ENCODE measurements at places on chromosomes 7 and 10.

- no peak for DNase-seq
Observed at GRCh38 chr7:104137971-104138370, 69.8 kb downstream of the ORC5 start.

GRCh38 chr7:106037489-106038176 lies 74.5 kb downstream of the SYPL1 start:
- no peak for DNase-seq

GRCh38 chr10:10819206-10819856 lies 198.3 kb upstream of the CELF2 start:
- DNase-seq: no peak

- DNase-seq: no peak
Observed at GRCh38 chr10:1449572-1450205, 287.6 kb downstream of the ADARB2 start.

GRCh38 chr7:1924258-1924817 lies 254.3 kb downstream of the ELFN1 start:
- no peak for DNase-seq

- no peak for DNase-seq
Observed at GRCh38 chr7:99373091-99374066, 1.2 kb upstream of the ARPC1B start.

GRCh38 chr7:149680331-149681025 lies 92.9 kb downstream of the ZNF467 start:
- DNase-seq: no peak

GRCh38 chr7:6579446-6579845 lies 2.2 kb downstream of the ZDHHC4 start:
- DNase-seq: no peak

GRCh38 chr10:31999070-31999660 lies 57.1 kb downstream of the KIF5B start:
- no peak for DNase-seq

DNA sequence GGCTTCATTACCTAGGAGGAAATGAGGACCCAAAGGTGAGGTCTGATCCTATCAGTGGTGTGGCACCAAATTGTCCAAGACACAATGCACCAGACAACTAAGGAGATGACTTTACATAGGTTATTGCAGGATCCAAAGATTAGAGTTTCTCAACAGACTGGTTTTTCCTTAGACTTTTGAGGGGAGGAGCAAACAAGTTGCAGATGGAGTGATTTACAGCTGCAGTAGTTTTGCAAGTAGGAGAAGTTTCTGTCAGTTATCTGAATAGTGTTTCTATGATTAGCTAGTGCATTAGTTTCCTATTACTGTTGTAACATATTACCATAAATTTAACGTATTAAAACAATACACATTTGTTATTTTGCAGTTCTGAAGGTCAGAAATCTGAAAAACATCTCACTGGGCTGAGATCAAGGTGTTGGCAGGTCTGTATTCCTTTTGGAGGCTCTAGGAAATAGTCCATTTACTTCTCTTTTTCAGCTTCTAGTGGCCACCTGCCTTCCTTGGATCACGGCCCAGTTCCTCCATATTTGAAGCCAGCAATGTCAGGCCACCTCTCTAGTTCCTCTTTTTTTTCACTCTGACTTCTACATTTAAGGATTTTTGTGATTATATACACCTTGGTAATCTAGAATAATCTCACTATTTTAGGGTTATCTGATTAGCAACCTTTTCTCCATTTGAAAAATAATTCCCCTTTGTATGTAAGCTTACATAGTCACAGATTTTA lies 994.9 kb downstream of the REEP3 start:
- no peak for DNase-seq

DNA sequence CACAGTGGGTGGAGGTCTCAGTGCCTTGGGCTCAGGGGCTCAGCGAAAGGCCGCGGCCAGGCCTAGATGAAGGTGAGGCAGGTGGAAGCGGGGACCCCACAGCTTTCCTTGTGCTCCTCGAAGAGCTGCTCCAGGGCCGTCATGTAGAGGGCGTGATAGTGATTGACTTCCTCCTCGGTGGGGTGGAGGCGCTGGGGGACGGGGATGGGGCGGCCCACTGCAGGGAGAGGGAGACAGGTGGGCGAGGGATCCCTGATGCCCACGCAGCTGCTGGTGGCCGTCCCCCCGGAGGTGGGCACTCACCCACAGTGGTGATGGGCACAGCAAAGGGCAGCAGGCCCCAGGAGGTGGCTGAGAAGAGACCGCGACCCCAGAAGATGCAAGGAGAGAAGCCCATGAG lies 5.0 kb downstream of the MOGAT3 start:
- DNase-seq: no peak

DNA sequence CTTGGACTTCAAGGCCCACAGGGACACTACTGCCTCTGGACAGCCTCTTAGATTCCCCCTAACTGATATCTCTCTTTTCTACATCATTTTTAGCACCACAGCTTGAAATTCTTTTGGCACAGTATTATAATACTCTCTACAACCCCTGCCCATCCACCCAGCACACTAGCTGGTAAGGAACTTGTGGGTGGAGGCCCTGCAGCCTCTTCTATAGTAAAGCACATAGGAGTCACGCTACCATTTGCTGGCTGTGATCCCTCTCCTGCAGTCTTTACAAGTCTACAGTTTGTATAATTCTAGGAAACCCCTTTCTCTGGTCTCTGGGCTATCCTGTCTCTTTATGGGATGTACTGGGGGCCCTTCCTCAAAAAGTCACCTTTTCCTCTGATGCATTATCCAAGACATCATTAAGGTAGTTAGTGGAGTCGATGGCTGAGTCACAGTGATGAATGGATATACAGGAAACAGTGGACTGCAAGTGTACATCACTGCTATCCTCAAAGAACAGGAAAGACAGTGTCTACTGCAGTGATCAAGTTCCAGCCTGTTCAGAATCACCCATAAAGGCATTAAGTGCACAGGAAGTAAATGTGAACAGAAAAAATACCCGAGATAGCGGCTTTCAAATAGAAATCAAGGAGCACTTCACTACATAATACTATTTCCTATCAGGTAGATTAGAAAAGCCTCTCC lies 54.4 kb downstream of the STK17A start:
- DNase-seq: peak; percentile 40

GRCh38 chr7:28168393-28169158 lies 12.0 kb downstream of the JAZF1 start:
- DNase-seq: no peak

GRCh38 chr10:110820321-110820814 lies 51.4 kb upstream of the PDCD4 start:
- no peak for DNase-seq

DNA sequence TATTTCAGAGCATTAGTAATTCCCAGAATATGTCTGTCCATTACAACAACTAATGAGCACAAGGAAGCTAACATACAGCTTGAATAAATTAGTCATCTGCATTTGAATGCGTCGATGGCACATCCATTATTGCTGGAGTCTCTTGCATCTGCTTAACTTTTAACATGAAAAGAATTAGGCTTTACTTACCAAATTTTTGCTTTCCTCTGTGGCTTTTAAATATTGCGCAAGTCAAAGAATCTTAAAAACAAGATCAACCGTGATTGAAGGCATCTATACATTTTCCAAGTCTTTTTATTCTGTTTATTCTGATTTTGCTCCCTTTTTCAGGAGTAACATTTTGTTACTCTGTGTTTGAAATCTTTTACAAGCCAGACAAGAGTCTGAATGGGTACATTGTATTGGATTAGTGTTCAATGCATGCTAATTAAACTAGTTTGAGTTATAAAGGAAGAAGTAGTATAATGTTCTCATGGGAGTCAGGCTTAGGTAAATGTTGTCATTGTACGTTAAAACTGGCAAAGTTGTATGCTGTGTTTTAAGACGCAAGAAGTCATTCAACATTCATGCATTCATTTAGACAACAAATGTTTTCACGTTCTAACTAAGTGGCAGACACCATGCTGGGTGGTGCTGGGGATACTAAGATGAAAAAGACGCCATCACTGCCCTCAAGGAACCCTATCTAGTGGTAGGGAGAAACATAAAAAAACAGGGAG lies 4.0 kb upstream of the CACNB2 start:
- DNase-seq: no peak

GRCh38 chr7:65230231-65230630 lies 143.4 kb upstream of the ZNF92 start:
- DNase-seq: no peak

- DNase-seq: no peak
Observed at GRCh38 chr7:39317107-39317506, 249.1 kb upstream of the YAE1 start.

DNA sequence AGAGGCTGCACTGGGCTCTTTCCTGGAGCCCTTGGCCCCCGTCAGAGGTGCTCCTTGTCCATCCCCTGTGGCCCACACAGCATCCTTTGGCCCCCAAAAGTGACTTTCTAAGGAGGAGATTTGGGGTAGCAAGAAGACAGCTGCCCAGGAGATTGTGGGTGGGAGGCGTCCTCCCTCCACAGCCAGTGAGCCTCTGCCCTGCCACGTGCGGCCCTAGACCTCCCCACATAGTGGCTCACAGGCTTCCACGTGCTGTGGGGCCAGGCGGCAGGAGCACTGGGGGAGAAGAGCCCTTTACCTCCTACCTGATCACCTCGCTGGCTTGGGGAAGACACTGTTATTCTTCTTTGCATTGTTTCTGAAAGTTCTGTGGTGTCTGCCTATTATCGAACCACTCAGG lies 178.8 kb downstream of the TCERG1L start:
- no peak for DNase-seq

- no peak for DNase-seq
Observed at GRCh38 chr7:1926908-1927306, 256.8 kb downstream of the ELFN1 start.

DNA sequence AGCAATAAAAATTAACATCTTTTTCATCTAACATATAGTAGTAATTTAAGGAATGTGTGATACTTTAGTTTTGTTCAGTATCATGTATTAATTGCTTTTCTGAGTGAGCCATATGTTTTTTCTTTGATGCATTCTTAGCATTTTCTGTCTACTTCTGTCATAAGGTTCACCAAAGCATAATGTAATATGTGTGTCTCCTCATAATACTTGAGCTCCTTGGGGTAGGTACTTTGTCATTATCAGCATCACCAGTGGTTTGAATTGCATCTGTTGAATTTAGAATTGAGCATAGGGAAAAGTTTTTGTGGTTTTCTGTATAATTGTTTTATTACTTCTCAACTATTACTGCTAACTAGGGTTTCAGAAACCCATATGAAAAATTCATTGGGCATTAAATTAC lies 26.5 kb downstream of the VPS50 start:
- no peak for DNase-seq

DNA sequence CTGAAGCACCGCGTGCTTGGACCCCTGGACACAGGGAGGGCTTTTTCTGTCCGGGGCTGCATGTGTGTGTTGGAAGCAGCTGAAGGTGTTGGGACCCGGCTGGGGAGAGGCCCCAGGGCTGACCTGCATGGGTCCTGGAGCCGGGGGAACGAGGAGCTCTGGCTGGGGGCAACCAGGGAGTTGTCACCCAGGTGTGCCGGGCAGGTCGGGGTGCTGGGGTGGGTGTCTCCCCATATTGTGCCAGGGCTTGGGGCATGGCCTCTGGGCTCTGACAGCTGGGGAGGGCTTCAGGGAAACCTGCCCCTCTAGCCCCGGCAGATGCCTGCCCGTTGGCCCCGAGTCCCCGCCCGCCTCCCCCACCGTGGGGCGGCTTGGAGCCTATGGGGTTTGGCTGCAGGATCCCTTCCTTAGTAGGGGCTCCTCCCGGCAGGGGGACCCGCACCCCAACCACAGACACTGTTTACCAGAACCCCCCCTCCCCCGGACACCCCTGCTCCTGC lies 42.3 kb downstream of the UNCX start:
- DNase-seq: no peak

DNA sequence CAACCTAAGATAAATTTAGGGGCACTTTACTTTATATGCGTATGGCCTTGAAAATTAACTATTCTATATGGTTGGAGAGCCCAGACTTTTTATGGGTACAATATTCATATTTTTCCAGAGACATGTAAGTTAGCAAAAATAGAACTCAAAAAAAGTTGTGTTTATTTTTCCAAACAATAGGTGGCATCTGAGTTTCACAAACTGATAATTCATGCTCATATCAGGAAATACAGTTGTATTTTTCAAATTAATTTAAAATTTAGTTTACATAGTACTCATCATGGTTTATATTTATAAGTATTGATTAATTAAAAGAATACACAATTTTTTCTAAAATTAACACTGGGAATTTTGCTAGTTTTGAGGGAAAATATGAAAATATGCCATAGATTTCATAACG lies 34.6 kb downstream of the ANKRD7 start:
- no peak for DNase-seq

- DNase-seq: no peak
Observed at GRCh38 chr10:93678386-93678785, 24.0 kb downstream of the FRA10AC1 start.

DNA sequence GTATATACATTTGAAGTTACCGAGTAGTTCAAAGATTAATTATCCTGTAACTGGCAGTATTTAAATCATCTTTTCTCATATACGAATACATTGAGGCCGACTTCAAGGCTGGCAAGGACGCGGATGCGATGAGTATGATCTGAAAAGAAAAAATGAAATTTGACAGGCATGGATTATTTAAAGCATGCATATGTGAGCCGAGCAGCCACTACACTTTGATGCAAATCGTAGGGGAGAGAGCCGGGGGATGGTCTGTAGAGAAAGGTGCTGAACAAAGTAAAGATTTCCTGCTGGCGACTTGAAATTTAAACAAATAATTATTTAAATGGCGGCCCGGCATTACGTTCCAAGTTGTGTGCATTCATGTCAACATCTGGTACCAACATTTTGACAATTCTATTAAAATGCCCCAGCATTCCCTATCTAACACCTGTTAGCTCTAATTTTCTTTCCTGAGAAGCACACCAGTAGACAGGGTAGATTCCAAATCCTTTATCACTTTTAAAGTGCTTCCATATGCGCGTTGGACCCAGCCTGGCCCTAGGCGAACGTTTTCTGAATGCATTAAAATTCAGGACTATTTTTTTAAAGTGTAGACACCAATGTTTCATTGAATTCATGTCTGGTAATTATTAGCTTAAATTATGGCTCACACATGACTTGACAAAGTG lies 188.7 kb downstream of the EMX2 start:
- DNase-seq: no peak

DNA sequence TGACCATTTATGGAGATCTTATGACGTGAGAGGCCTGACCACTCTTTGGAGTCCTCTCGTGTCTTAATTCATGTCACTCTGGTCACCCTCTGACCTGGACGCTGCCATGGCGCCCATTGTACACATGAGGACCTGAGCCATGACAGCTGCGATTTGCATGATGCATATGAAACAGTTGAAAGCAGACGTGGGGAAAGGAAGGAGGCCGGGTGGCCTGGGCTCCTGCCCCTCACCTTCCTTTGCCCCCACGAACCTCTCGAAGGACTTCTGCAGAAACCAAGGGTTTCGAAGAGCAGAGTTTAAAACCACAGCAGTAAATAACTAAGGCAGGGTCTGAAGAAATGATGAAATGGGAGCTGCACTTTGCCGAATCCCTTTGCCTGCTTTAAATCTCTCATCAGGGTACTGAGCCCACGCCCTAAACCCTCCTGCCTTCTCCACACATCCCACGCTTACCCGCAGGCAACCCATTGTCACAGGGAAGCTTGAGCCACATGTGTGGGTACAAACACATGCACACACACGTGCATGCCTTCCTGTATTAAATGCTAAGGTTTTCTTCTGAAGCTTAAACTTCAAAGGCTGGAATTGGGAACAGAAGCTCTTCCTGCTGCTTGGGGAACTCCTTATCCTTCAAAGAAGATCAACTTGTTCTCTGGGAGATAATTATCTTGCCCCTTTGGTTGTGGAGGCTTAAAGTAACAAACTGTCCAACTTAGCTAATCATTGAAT lies 11.7 kb upstream of the CALML3 start:
- no peak for DNase-seq

GRCh38 chr10:76631884-76632766 lies 1005.5 kb downstream of the KCNMA1 start:
- no peak for DNase-seq

- DNase-seq: no peak
Observed at GRCh38 chr7:143988976-143989745, 11.0 kb upstream of the OR6B1 start.
